ENCODE measurements at places on chromosomes 4 and X. TPM values are rescaled to one million over a fixed set of nuclear protein-coding genes. Genes with fewer than 3 reads are reported as not detected.

The PDGFRA gene
- not detected for total RNA-seq

- H3K27me3 ChIP-seq = no peaks in the 10 kb centered on the region
- no peak for DNase-seq
- peaks cover 42% of the 10 kb centered on the region for H3K4me1 ChIP-seq
- H3K36me3 ChIP-seq = peaks cover 26% of the 10 kb centered on the region
- H3K27ac ChIP-seq = no peak overlapping the region
Observed at GRCh38 chr4:108078024-108078733, 88.5 kb downstream of the HADH start.

- no peak overlapping the region for H3K27ac ChIP-seq
- H3K36me3 ChIP-seq = no peaks in the 10 kb centered on the region
- DNase-seq = no peak
Observed at GRCh38 chr4:166324321-166324720, 451.3 kb downstream of the TLL1 start.

DNA sequence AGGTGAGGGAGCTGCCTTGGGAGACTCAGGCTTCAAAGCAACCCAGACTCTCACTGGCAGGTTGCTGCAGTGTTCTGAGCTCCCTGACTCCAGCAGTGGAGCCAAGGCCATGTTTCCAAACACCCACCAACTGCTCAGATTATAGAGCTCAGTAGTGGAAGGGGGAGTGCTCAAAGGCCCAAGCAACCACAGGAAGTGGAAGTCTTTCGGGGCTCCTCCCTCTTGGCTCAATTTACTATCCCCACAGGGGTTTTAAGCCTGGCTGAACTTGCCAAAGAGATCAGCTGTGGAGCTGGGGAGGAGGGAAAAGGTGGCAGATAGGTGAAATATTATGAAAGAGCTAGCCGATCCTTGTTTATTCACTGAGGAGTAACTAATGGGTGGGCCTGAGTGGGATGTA lies 82.5 kb downstream of the HPRT1 start:
- peaks cover 10% of the 10 kb centered on the region for H3K27me3 ChIP-seq
- no peak for DNase-seq
- no peaks in the 10 kb centered on the region for H3K4me1 ChIP-seq
- no peaks in the 10 kb centered on the region for H3K36me3 ChIP-seq

- H3K36me3 ChIP-seq = peaks cover 5% of the 10 kb centered on the region
- no peaks in the 10 kb centered on the region for H3K4me1 ChIP-seq
- H3K27me3 ChIP-seq = no peaks in the 10 kb centered on the region
- no peak overlapping the region for H3K27ac ChIP-seq
- no peak for DNase-seq
Observed at GRCh38 chr4:173318240-173318639, 15.9 kb downstream of the HMGB2 start.

DNA sequence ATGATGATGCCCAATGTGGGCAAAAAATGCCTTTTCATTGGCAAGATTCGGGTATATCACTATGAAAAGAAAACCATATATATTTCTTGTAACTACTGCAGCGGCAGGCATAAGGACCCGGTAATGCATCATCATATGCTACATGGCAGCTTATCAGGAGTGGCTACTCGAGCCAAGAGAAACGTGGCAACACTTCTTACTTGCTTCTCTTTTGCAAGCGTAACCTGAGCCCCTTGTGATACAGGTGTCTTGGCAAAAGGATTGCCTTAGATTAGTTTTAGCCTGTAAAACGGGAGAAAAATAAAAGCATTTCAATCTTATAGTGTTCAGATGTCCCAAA lies 280.3 kb downstream of the SPRY1 start:
- H3K27ac ChIP-seq = no peak overlapping the region
- H3K4me3 ChIP-seq = no peak overlapping the region
- H3K4me1 ChIP-seq = no peaks in the 10 kb centered on the region
- DNase-seq = no peak

- no peak overlapping the region for H3K4me3 ChIP-seq
- no peak for DNase-seq
- no peaks in the 10 kb centered on the region for H3K27me3 ChIP-seq
Observed at GRCh38 chr4:142222127-142222526, 585.7 kb downstream of the IL15 start.

- H3K4me3 ChIP-seq = no peak overlapping the region
- no peaks in the 10 kb centered on the region for H3K27me3 ChIP-seq
- no peak for DNase-seq
Observed at GRCh38 chrX:120755066-120755846, 120.4 kb downstream of the CT47B1 start.

DNA sequence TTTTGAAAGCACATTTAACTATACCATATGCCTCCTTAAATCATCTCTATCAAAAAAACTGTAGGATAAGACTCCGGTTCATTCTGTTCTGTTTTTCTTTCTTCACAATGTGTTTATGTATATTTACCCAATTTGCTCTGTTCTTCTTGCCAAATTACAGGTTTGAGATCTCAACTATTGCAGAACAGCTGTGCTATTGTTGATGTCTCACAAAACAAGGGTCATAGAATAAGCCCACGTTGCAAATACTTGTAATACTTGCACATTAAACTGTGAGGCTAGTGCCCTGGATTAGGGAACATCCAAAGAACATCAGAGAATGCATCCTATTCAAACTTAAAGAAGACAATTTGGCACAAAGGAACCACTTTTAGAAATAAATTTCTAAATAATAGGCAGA lies 45.4 kb downstream of the ANTXR2 start:
- H3K27me3 ChIP-seq = no peaks in the 10 kb centered on the region
- DNase-seq = no peak
- H3K27ac ChIP-seq = no peak overlapping the region
- no peaks in the 10 kb centered on the region for H3K4me1 ChIP-seq

GRCh38 chrX:14295426-14295825 lies 233.9 kb upstream of the GLRA2 start:
- no peaks in the 10 kb centered on the region for H3K36me3 ChIP-seq
- H3K27ac ChIP-seq = no peak overlapping the region
- no peak overlapping the region for H3K4me3 ChIP-seq
- H3K27me3 ChIP-seq = no peaks in the 10 kb centered on the region
- DNase-seq = no peak

DNA sequence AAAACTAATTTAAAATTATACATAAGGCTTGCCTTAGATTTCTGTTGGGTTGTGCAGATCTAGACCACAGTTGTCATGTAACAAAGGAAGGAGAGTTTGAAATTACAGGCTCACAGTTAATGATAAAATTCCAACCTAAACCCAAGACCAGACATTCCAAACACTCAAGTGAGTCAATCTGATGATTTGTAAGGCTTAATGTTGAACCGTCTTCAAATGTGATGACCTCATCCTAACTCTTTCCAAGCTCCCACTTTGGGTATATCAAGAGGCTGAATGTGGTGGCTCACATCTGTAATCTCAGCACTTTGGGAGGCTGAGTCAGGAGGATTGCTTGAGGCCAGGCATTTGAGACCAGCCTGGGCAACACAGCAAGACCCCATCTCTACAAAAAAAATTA lies 149.2 kb downstream of the TBL1X start:
- H3K4me1 ChIP-seq = no peaks in the 10 kb centered on the region
- H3K4me3 ChIP-seq = no peak overlapping the region
- no peaks in the 10 kb centered on the region for H3K27me3 ChIP-seq
- no peak for DNase-seq
- no peak overlapping the region for H3K27ac ChIP-seq

- peaks cover 1% of the 10 kb centered on the region for H3K36me3 ChIP-seq
- H3K27ac ChIP-seq = peak overlapping the region; percentile 61
- DNase-seq = no peak
Observed at GRCh38 chrX:153725832-153726285, 1.2 kb downstream of the ABCD1 start.

GRCh38 chr4:2866160-2866861 lies 22.7 kb downstream of the ADD1 start:
- peaks cover 38% of the 10 kb centered on the region for H3K4me1 ChIP-seq
- no peak overlapping the region for H3K27ac ChIP-seq
- H3K36me3 ChIP-seq = peaks cover 3% of the 10 kb centered on the region
- no peaks in the 10 kb centered on the region for H3K27me3 ChIP-seq
- no peak for DNase-seq

DNA sequence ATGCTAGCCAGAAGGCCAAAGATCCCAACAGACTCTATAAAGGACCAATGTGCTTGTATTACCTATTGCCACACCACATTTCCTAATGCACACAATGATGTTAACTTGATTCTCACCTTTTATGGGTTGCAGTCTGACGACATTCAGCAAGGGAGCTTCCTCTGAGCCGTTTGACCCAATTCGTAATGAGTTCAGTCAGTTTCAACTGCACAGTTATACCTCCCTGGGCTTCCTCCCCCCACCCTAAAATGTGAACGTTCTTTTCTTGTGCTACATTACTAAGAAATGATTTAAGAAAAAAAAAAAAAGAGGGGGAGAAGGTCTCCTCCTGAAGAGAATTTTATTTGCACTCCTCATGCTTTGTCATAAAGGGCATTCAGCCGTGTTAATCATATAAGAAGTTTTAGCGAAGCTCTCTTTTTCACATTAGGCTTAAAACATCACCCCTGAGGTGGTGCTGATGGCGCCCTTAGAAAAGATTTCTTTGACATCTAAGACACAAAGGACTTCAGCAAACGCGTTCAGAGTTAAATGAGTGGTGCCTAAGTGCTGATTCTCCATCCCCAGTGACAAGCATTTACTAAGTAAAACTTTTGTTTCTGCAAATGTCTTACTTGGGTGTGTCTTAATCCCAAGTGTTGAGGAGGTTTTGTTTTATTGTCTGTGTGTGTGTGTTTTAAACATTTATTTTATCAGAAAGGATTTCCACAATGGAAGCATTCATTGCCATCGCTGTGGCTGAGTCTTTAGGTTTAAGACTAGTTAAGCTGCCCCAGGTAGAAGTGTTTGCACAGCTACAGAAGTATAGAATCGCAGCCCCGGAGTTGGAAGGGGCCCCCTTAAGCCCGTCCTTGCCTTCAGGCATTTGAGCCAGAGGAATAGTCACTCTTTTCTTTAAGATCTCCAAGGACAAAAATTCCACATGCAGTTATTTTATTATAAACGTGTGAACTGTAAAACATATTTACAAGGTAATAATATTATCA lies 15.2 kb upstream of the GPC3 start:
- no peak for DNase-seq
- H3K4me1 ChIP-seq = no peaks in the 10 kb centered on the region
- H3K36me3 ChIP-seq = no peaks in the 10 kb centered on the region
- no peak overlapping the region for H3K4me3 ChIP-seq

- H3K4me3 ChIP-seq = no peak overlapping the region
- H3K4me1 ChIP-seq = no peaks in the 10 kb centered on the region
- no peak for DNase-seq
- H3K27me3 ChIP-seq = no peaks in the 10 kb centered on the region
- no peak overlapping the region for H3K27ac ChIP-seq
Observed at GRCh38 chr4:27947302-27947701, 1086.7 kb downstream of the STIM2 start.

Measured in CD8-positive, alpha-beta memory T cell (primary cell).